Motor neuron (in vitro differentiated cells): ENCODE measurements at places on chromosomes 3 and 15.

DNA sequence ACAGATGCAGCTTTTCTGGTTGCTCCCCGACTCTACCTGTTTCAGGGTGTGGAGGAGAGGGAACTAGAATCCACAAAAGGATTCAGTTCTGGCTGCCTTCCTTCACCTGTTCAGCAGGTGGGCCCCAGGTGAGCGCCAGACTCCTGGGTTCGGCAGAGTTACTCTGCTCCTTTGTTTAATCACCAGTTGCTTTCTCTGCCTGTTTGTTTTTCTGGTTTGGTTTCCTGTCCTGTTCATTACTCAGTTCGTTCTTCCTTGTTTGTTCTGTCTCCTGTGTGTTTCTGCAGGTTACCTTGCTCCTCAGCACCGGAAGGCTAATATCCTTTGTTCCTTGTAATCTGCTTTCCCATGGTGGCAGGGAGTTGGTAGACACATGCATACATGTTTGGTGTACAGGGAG is 508.5 kb upstream of the ATP11B start:
- ATAC-seq, result no peak

DNA sequence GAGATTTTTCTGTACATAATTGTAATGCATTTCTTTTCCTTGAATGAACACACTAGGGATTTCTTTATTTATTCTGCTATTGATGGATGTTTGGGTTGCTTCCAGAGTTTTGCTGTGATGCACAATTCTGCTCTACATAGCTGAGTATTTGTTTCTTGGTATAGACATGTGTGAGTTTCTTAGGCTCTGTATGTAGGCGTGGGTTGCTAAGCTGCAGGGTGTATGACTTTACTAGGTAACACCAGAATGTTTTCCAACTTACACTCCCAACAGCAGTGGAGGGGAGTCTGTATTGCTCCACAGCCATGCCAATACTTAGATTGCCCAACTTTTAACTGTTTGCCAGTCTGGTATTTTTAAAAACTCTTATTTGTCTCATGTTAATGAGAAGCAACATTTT is 155.5 kb upstream of the TNIK start:
- no peak for ATAC-seq

GRCh38 chr15:67107014-67107812 is 41.8 kb downstream of the SMAD3 start:
- peak; percentile 66 for ATAC-seq

- ATAC-seq, result no peak
These were observed 291.9 kb downstream of the IGSF11 start for GRCh38 chr3:118742760-118743159.

DNA sequence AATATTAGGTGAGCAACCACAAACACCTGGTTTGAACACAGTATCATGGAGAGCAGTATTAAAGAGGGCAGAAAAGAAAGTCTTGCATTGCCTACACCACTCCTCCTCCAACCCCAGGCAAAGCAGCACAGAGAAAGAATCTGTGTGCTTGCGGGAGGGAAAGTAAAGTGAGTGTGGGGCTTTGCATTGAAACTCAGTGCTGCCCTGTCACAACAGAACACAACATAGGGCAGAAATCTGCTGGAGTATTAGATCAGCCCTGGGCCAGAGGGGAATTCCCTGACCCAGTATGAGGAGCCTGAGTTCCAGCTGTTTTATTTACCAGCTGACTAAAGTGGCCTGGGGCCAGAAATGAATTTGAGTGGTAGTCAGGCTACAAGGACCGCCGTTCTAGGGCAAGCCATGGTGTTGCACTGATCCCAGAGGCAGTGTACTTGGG is 75.5 kb downstream of the SPATA16 start:
- ATAC-seq, result peak; percentile 62

GRCh38 chr3:70308760-70309159 is 3.7 kb downstream of the MDFIC2 start:
- peak; percentile 64 for ATAC-seq

GRCh38 chr15:57698243-57698642 is 8.3 kb upstream of the POLR2M start:
- no peak for ATAC-seq

GRCh38 chr3:151256749-151257148 is 21.6 kb downstream of the P2RY14 start:
- ATAC-seq, result no peak

GRCh38 chr3:169914321-169914720 is 2.9 kb downstream of the SAMD7 start:
- no peak for ATAC-seq

DNA sequence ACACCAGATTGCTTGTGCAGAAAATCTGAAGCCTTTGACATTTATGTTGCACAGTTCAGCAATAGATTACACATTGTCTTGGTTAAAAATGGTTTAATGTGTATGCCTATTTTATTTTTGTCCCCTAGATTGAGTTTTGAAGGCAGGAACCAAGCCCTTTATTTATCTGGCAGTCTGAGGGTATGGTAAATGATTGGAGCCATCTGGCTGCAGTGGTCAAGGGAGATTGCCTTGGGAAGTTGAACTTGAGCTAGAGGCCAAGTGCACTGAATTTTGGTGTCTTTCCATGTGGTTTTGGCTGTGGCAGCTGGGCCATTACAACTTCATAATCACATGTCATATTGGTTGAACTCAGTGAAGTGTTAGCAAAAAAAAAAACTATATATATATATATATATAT is 248.7 kb upstream of the C2CD4B start:
- ATAC-seq, result no peak

DNA sequence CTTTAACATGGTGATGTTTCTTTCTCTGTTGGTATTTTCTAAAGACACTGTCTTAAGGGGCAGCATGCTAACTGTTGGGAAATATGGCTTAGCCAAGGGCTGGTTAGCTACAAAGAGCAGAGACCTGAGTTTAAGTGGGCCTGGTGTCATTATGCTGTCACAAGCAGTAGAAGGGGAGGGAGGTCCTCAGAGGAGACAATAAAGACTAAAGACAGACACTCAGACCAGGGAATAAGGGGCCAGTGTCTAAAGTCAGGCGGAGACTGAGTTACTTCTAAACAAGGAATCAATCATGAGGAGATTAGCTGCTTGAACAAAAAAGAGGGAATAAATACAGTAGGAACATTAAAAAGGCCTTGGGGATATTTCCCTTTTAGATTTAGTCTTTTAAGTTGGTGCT is 142.7 kb upstream of the DPPA4 start:
- no peak for ATAC-seq

GRCh38 chr15:68885070-68885469 is 45.3 kb upstream of the SPESP1 start:
- ATAC-seq, result no peak

DNA sequence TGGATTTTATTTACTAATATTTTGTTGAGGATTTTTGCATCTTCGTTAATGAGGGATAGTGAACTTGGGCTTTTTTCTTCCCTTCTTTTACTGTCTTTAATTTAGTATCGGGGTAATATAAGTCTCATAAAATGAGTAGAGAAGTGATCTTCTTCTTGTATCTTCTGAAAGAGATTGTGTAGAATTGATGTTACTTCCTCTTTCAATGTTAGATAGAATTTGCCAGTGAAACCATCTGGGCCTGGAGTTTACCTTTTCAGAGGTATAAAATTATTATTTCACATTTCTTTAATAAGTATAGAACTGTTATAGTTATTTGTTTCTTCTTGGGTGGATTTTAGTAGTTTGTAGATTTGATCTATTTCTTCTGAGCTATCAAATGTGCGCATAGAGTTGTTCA is 7.8 kb downstream of the HESX1 start:
- ATAC-seq, result no peak

GRCh38 chr15:78398076-78398825 is 39.8 kb upstream of the IREB2 start:
- ATAC-seq, result peak; percentile 81

DNA sequence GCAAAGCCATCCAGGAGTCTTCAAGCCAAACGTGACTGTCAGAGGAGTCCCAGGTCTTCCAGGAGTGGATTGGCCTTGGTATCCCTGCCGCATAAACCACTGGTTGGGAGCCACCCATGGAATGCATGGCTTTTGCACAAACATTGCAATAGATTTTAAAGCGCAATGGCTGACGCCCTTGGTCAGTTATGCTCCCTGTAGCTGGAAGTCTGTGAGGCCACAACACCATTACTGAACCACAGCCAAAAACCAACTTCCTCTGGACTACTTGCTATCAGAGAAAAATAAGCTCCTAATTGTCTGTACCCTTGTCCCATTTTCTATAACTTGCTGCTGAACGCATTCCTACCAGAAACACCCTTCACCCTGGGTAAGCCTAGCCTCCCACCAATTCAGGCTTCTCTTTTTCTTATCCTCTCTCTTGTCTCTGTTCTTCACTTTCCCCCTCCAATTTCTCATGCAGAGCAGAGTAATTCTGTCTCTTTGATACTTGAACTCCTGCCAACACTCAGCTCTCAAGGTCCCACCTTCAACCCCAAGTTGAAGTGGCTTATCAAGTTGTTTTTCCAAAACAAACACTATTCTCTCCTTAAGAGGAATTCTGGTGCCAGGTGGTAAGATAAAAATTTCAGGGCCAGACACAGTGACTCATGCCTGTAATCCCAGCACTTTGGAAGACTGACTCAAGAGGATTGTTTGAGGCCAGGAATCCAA is 176.4 kb upstream of the UBE2E1 start:
- no peak for ATAC-seq

DNA sequence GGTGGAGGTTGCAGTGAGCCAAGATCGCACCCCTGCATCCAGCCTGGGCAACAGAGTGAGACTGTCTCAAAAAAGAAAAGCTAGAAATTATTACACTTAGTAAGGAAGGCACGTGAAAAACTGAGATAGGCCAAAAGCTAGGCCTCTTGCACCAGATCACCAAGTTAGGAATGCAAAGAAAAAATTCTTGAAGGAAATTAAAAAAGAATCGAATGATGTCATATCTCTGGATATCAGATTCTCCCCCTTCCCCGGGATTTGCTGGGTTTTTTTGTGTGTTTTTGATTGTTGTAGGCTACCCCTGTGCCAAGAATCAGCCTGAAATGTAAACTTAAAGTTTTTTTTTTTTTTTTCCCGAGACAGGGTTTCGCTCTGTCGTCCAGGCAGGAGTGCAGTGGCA is 17.4 kb downstream of the PTPN23 start:
- no peak for ATAC-seq

GRCh38 chr3:8555113-8555661 is 53.6 kb downstream of the LMCD1 start:
- peak; percentile 83 for ATAC-seq

- peak; percentile 49 for ATAC-seq
These were observed 13.4 kb downstream of the DZIP3 start for GRCh38 chr3:108602935-108603294.

DNA sequence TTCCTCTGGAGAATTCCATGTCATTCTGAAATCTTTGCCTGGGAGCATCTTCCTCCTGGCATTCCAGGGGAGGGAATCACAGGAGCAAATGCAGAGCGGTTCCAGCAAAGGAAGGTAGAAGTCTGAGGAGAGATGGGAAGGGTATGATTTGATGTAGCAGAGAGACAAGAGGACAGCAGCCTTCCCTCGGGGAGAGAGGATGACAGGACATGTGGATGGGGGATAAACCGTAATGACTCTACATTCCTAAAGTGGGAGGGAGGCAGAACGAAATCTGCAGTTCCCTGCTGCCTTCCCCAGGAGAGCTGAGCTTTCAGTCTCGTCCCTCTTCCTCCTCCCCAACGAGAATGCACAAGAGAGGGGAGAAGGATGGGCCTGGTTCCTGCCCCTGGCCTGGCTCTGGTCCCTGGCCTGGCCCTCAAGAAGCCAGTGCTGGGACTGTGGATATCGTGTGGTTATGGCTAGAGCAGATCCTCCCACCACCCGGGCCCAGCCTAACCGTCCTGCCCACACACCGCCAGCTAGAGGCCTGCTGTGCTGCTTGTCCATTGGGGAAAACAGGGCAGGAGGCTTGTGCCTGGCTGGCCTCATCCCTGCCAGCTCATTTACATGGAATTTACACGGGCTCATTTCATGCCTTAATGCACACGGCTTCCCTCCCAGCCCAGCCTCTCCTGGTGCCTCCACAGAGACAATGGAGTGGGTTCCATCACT is 26.6 kb downstream of the SEMA7A start:
- ATAC-seq, result peak; percentile 97

- ATAC-seq, result peak; percentile 70
These were observed 156.0 kb upstream of the MCTP2 start for GRCh38 chr15:94075349-94075748.

GRCh38 chr3:5212628-5213573 is 25.4 kb downstream of the EDEM1 start:
- ATAC-seq, result no peak

DNA sequence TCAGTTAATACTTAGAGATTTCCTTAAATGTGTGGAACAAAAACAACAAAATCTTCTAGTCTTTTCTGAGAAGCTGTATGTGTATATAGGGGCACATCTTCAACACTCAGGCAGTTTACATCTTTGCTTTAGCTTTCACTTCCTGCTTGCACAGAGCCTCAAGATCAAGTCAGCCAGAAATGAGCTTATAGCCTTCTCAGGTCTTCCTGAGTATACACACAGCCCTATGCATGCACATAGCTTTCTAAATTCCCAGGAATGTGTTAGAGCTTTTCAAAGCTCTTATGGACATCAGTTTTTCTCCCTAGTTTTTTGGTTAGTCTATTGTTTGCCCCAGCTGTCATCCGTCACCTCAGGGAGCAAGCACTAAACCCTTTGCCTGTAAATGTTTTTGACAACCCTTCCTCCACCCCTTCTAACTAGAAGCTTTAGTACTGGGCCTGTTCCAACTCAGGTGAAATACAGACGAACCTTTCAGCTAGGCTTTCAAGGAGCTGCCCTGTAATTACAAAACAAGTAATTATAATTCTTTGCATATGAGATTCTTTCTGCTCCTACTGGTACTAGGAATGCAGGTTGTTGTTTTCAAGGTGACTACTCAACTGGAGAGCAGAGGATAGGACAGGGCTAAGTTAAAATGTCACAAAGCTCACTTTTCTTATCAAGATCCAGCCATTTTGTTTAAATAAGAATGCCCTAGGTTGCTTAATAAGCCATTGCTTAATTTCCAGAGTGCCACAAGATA is 22.6 kb upstream of the MTMR10 start:
- no peak for ATAC-seq

GRCh38 chr3:196055683-196056270 is 26.1 kb downstream of the TFRC start:
- no peak for ATAC-seq
